CD4-positive, alpha-beta T cell treated with Interleukin-15 for 4 hours (primary cell): ENCODE measurements at places on chromosomes 3 and 15.

GRCh38 chr3:73653877-73654276, 29.1 kb upstream of the PDZRN3 start:
- no peak for DNase-seq

- no peak for DNase-seq
Measured at GRCh38 chr3:64224826-64225610, at the start of gene PRICKLE2. Gene PRICKLE2, minus strand, starts transcription at chr3:64225466. Its CDS starts 26,539 bp downstream, at chr3:64198927.

- DNase-seq = no peak
Measured at GRCh38 chr3:134704556-134704955, 53.7 kb upstream of the KY start.

DNA sequence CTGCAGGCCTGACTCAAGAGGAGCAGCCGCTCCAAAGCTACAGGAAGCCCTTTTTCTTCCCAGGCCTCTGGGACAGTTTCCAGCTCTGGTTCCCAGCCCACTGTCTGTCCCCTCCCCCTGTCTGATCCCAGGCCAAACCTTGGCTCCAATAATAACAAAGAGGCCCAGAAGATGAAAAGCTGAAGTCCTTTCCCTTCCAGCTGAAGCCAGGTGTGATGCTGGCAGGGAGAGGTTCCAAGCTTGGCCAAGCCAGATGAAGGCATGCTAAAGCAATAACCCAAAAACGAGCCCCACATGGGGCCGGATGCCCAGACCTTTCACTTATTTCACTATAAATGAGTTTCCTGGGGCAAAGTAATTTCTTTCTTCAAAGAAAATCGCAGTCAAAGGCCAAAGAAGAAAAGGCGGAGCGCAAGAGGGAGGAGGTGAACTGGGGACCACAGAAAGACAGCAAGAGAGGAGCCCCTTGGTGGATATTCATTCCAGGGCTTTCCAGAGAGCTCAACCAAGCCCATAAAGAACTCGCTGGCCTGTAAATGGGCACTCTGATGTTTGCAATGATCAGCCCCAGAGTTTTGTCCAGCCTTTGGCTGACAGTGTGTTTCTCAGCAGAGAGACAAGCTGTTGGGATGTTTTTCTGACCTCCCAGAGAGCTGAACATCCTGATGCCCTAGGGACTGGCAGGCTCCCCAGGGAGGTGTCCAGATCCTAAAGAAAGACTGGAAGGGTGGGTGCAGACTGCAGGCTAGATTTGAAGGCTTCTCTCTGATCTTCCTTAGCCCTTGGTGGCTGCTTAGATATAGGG, 157.6 kb downstream of the UACA start:
- DNase-seq = no peak

DNA sequence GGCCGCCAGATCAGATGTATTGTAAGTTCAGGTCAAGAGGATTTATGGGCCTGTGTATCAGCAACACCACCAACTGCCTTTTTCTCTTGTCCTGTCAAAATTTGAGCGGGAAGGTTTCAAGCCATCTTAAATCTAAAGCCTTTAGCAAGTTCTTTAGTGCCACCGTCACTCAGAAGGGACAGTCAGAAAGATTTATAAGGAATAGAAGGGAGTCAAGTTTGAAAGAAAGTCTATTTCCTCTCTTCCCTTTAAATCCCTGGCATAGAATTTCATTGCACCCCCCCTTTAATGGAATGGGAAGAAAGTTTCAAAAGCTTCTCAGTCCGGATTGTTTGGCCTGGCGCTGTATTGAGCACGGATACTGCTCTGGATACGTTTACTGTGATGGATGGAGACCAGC, 359.4 kb downstream of the FEZF2 start:
- DNase-seq = no peak

DNA sequence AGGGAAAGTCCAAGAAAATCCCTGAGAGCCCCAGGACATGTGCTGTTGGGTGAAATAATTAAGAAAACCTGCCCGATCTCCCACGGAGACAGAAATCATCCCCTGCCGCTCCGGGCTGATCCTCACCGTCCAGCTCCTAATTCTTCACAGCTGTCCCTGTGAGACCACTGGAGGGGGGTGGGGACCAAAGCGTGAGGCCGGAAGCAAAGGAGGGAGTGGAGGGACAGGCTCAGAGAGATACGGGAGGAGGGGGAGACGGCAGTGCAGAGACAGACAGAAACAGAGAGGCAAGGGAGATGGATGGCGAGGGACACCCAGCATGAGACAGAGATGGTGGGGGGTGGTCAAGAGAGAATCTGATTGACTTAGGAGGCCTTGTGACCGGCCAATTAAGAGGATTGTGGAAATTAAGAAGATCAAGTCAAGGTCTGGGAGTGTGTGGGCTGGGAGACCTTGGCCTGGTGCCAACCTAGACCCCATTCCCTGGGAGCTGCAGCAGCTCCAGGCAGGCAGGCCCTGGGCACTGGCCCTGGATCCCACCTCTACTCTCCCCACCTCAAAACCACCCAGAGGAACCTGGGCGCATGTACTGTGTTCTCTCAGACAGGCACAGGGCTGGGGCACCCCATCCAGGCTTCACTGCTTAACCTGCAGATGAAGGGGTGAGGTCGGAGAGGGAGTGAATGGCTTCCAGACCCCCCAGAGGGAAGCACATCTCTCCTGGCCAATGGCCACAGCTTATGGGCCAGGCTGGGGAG, 113.2 kb upstream of the ALDH1A3 start:
- DNase-seq = no peak
